ENCODE measurements at places on chromosomes 7 and 10. TPM values are rescaled to one million over a fixed set of nuclear protein-coding genes. Genes with fewer than 3 reads are reported as not detected.

PPP3CB gene
- 43.1 TPM for total RNA-seq

CCDC172 gene
- not detected for total RNA-seq

FAM25C gene
- total RNA-seq: not detected

TAS2R4 gene
- total RNA-seq: 1.2 TPM

ITGA8 gene
- not detected for total RNA-seq

GFRA1 gene
- not detected for total RNA-seq

OR2A1 gene
- not detected for total RNA-seq

GJC3 gene
- not detected for total RNA-seq

CYP17A1 gene
- not detected for total RNA-seq

POLL gene
- 34.0 TPM for total RNA-seq

AKR1D1 gene
- not detected for total RNA-seq

ZPBP gene
- total RNA-seq: not detected

IFIT1 gene
- not detected for total RNA-seq

AGR3 gene
- total RNA-seq: not detected

PPP1R17 gene
- not detected for total RNA-seq

TWIST1 gene
- not detected for total RNA-seq

CALCR gene
- total RNA-seq: not detected

MALRD1 gene
- total RNA-seq: not detected

C10orf105 gene
- total RNA-seq: 0.09 TPM

PKD2L1 gene
- total RNA-seq: not detected

SFTPA1 gene
- not detected for total RNA-seq

GSTO2 gene
- 1.6 TPM for total RNA-seq

FAM241B gene
- total RNA-seq: not detected

POMZP3 gene
- total RNA-seq: 8.5 TPM

RAB19 gene
- not detected for total RNA-seq
